ENCODE measurements at places on chromosomes 16 and 17. TPM values are rescaled to one million over a fixed set of nuclear protein-coding genes. Genes with fewer than 3 reads are reported as not detected.

DNA sequence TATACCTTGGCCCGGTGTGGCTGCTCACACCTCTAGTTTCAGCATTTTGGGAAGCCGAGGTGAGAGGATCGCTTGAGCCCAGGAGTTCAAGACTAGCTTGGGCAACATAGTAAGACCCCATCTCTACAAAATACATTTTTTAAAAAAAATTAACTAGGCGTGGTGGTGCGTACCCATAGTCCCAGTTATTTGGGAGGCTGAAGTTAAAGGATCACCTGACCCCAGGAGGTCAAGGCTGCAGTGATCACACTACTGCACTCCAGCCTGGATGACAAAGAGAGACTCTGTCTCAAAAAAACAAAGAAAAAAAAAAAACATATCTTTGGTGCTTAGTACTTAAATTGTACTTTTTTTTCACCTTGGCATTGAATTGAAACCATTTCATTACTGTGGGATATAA lies 99.0 kb downstream of the CACNG1 start:
- no peak for DNase-seq

- no peak for DNase-seq
Observed at GRCh38 chr16:54204756-54205155, 81.8 kb downstream of the IRX3 start.

- DNase-seq: no peak
Observed at GRCh38 chr17:263271-263670, 81.8 kb upstream of the DOC2B start.

DNA sequence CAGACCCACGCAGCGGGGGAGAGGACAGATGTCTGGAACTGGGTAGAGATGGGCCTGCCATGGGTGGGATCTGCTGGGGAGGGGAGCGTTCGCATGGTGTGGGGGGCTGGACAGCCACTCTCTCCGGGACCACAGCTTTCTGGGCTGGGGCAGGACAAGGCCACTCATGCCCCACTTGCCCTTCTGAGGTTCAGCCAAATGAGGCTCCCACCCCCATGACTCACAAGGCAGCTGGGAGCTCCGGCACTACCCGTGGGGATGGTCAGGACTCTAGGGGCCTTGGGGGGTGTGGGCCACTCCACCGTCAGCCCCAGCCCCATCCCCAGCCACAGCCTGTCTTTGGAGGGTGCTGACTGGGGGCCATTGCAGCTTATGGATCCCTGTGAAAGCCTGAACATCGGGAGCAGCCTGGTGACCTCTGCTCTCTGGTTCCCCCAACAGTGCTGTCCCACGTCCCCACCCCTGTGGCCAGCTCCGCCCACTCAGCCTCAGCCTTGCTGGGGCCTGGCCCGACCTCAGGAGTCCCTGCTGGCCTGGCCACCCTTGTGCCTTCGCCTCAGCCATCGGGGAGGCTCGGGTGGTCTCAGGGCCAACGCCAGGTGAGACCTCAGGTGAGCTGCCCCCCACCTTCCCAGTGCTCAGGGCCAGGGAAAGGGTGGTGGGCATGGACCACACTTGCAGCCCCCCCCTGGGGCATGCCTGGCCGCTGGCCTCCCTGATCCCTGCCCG lies 4.7 kb upstream of the CDH15 start:
- no peak for DNase-seq

DNA sequence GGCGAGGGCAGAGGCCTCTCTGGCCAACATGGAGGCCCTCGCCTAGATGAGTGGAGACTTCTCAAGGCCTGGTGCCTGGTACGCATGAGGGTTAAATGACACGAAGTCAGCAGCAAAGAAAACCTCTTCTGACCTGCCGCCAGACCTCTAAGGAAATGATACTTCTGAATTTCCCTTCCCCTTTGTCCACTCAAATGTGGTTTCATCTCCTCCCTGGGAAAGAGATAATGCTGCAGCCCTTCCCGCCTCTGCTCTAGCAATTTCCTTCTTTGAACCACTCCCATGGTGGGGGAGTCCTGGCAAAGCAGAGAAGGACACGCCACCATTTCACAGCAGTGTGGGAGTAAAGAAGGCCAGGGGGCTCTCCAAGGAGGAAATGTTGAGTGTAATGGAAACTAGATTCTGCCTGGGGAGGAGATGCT lies 65.7 kb upstream of the BCAR1 start:
- DNase-seq: no peak

- no peak for DNase-seq
Observed at GRCh38 chr16:50402298-50402895, 33.6 kb upstream of the BRD7 start.

DNA sequence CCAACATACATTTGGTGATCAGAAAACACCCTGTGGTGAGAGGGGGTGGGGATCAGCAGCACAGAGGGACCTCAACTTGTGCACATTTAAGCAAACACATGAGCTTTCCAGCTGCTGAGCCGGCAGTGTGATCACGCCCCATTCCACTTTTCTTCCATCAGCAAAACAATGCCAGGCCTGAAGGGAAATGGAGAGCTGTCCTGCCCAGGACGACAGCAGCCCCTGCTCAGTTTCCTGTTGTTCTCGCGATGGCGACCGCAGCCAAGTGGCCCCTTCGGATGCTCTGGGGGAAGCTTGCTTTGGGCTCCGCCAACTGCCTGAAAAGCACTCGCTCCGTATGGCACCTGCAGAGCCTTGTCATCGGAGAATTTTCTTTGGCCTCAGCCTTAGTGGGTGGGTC lies 272.3 kb downstream of the FOXL1 start:
- no peak for DNase-seq

GRCh38 chr17:65011966-65012365 lies 44.6 kb downstream of the GNA13 start:
- DNase-seq: no peak

DNA sequence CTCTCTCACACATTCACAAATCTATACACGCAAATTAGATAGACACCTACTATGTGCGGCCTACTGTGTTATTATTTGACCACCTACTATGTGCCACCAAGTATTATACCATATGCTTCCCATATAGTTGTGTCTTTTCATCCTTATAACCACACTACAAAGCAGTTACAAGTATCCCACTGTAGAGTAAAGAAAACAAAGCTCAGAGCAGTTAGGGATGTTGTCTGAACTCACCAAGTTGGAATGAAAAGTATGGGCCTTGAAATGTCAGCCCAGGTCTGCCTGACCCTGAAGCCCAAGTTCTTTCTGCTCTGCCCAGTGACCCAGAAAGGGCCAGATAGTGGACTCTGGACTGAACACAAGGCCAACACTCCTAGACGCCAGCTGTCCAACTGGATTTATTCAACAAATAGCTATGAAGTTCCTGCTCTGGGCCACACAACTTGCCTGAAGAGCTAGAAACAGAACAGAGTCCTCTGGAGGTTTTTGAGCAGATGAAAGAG lies 8.5 kb downstream of the KRT37 start:
- DNase-seq: no peak

GRCh38 chr16:83817022-83817421 lies 9.2 kb downstream of the HSBP1 start:
- no peak for DNase-seq

DNA sequence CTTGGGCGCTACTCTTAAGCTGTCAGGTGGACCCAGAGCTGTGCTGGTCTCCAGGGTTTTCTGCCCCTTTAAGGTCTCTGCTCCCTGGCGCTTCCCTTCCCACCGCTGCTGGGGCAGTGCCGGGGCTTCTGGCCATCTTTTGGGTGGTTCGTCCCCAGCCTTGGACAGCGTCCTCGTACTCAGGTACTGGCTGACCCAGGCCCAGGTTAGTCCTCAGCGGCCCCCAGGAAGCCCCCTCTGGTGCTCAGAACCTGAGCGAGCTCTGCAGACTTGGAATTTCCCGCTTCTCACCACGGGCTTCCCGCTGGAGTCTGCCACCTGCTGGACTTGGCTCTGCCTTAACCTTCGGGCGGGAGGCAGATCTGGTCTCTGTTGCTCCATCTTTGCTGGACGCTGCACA lies 94.1 kb upstream of the ZNF750 start:
- DNase-seq: no peak

DNA sequence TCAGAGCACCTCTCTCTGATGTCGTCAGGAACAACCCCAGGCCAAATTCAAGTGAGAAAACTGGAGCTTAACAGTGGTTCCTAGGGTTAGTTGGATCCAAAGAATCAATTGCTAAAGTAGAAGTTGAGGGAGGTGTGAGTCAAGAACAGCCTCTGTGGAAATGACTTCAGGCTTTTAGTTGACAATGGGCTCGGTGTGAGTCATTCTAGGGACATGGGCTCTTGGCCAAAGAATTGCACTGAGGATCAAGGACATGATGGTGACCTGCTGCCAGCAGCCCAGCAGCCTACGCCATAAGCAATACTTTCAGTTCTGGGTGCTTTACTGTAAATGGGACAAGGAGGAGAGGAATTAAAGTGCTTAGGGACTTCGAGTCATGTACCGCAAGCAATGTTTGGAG lies 32.1 kb upstream of the SMURF2 start:
- DNase-seq: no peak

DNA sequence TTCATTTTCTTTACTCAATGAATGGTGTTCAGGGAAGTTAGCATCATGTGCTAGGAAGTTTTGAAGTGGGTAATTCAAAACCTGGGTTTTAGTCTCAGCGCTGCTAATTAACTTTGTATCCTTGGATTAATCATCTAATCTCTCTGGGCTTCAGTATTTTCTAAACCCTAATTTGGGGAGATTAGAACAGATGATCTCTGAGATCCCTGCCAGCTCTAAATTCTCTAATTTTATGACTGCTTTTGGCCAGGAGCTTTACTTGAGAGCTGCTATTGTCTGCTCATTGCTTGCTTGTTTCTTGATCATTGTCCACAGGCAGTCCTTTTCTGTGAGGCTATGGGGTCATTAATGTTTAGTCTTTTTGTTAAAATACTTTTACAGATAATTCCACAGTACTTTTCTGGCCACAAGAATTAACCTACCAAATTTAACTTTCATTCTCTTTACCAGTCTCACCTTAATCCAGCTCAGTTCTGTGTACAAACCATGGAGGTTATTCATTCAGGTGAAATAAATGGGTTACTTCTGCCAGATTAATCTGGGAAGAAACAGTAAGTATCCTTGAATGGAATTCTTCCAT lies 28.4 kb upstream of the VWA3A start:
- no peak for DNase-seq

DNA sequence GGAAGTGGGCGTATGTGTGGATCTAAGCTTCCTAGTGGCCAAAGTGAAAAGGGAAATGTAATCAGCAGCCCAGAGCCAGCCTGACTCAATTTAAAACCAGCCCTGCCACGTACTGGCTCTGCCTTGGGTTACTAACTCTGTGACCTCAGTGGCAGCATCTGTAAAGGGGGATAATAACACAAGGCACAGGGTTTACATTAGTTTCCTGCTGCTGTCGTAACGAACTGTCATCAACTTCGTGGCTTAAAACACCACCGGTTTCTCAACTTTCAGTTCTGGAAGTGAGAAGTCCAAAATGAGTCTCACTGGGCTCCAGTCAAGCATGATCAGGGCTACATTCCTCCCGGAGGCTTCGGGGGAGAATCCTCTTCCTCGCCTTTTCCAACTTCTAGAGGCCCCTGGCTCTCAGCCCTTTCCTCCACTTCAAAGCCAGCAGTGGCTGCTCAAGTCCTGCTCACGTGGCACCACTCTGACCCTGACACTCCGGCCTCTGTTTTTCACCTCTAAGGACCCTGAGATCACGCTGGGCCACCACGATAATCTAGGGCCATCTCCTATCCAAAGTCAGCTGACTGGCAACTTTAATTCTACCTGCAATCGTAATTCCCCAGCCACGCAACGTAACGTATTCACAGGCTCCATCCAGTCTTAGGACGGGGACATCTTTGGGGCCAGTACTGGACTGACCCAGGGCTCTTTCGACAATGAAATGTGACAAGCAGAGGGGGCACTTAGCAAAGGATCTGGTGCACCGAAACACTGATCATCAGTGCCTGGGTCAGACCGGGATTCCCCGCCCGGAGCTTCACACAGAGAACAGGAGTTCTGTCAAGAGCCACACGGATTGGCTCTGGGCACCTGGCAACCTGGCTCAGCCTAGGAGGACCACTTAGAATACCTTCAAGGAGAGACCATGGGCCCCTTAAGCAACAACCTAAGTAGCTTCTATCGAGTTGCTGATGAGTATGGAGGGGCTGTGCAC lies 14.5 kb downstream of the TMC6 start:
- DNase-seq: peak; percentile 75

DNA sequence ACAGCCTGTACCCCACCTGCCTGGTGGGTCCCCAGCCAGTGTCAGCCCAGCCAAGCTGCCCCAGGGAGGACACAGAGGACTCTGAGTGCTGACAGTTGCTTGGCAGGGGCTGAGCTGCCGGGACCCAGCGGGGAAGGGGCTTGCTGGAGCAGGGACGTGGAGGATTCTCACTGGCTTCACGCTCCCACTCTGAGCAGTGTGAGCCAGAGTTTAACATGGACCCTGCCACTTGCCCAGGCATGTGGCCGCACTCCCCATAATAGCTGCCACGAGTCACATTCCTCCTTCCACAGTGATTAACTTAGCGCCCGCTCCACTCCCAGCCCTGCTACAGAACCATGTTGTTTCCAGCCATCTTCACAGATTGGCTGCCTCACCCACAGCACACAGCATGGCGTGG lies 31.2 kb downstream of the SREBF1 start:
- no peak for DNase-seq

- DNase-seq: no peak
Observed at GRCh38 chr16:59510008-59510424, 775.9 kb upstream of the GOT2 start.

DNA sequence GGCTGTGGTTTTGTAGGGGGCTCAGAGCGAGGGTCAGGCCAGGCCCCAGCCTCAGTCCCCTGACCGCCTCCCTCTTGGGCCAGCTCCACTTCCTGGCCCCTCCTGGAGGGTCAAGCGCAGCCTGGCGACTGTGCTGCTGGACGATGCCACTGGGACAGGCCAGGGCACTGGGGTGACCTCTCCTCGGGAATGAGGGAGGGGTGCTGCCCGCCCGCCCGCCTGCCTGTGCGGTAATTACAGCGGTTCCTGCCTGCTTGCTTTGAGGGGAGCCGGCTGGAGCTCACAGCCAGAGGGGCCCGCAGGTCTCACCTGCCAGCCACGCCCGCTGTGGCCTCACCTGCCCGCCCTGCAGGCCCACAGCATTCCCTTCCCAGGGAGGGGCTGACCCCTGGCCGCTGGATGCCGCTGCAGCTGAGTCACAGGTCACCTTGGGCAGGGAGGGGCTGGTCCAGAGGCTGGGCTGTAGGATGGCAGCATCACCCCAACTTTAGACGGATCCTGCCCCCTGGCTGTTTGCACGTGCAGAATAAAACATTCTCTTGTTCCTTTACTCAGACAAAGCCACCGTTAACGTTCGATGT lies 76.7 kb upstream of the CBX4 start:
- peak; percentile 51 for DNase-seq

- peak; percentile 79 for DNase-seq
Observed at GRCh38 chr17:58200024-58200633, 7.6 kb downstream of the EPX start.

The ATMIN gene
- total RNA-seq: 31.2 TPM

The KCNJ18 gene
- total RNA-seq: not detected

The MT1F gene
- 7.0 TPM for total RNA-seq

The RNF222 gene
- not detected for total RNA-seq

The PRCD gene
- not detected for total RNA-seq

Measured in activated CD4-positive, alpha-beta T cell treated with anti-CD3 and anti-CD28 coated beads for 36 hours (primary cell).